ENCODE measurements at places on chromosomes 11 and 22.

- DNase-seq = no peak
Measured at GRCh38 chr11:117902001-117902845, 25.8 kb upstream of the FXYD6 start.

DNA sequence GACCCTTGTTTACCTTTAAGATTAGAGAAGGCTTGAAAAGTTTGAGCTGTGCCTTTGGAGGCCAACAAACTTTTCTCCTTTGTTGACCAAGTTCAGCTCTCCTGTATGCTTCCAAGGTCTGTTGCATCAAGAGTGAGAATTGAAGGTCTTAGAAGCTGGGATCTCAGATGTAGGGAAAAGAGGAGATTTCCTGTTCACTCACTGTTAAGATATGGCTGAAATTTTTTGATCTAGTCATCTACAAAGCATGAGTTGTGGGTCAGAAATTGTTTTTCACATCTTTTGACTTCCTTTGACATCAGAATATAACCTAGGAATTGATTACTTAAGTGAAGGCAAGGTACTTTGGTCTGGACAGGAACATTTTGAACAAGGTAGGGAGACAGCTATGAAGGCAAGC, 12.1 kb downstream of the OR51B4 start:
- DNase-seq = no peak

GRCh38 chr11:126930091-126930841, 70.3 kb downstream of the KIRREL3 start:
- no peak for DNase-seq

- no peak for DNase-seq
Measured at GRCh38 chr11:23288003-23288783, 427.9 kb upstream of the CCDC179 start.

- no peak for DNase-seq
Measured at GRCh38 chr11:105108247-105108646, 31.3 kb downstream of the CARD18 start.

DNA sequence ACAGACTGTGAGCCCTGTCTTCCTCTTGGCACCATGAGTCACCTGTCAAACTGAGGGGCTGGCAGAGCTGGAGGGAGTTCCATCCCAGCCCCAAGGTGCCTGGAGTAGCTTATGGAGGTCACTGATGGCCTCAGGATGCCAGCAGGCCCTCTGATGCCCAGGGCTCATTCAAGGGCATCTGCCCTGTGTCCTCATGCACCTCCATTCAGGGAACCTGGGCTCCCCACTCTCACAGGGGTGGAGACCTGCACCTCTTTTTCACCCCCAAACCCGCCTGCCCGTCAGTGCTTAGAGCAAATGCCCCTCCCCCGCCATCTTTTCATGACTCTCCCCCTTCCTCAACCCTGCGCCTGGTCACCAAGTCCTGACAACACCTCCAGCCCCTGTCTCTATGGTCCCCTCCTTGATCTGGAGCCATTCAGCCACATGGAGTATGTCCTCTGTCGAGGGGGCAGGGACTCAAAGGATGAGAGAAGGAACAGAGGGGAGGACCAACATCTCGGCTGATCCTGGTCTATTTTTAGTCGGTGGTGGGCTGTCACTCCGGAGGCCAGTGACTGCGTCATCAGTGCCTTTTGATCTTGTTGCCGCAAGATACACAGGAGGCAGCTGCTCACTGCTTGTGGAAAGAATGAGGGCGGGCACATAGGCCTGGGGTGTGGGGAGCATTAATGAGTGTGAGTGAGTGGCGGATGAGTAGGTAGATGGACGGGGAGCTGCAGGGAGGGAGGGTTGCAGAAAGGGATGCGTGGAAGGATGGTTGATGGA, 72.2 kb downstream of the CDKN1C start:
- DNase-seq = no peak

- no peak for DNase-seq
Measured at GRCh38 chr11:66879000-66879399, 22.1 kb downstream of the LRFN4 start.

DNA sequence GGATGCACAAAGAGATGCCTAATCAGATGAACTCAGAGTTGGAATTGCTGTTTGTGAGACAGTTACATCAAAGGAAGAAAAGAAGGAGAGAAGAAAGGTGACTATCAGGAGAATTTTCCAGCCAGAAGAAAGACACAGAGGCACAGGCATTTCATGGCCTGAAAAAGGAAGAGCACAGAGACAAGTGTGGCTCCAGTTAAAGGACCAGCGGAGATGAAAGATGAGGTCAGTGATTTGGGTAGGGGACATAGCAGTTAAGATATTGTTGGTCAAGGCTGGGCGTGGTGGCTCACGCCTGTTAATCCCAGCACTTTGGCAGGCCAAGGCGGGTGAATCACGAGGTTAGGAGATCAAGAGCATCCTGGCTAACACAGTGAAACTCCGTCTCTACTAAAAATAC, 3.4 kb upstream of the ZNF280A start:
- no peak for DNase-seq

DNA sequence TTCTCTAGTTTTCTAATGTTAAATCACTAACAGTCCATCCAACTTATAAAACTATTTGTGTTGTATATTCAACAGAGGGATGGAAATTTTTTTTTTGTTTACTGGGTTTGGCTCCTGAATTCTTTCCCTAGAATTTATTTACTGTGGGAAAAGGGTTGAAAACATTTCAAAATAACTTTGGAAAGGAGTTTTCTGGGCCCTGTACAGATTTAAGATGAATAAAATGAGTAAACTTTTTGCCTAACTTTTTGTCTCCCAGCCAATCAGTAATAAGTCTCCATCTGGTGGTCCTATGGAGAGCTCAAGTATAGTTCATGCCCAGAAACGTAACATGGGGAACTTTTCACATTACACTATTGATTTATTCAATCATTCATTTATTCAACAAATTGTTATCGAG, 16.7 kb upstream of the PRSS23 start:
- DNase-seq = no peak

DNA sequence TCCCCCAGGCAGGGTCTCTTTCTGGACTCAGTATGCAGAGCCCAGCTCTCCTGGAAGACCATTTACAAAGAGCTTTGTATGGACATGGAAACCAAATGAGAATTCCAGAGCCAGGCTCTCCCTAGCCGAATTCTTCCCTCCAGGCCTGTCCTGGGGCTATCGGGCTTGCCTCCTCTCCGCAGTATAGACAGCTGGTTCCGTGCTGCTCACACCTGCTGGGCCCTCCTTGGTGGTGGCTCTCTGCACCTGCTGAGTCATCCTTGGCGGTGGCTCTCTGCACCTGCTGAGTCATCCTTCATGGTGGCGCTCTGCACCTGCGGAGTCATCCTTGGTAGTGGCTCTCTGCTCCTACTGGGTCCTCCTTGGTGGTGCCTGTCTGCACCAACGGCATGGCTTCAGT, 743.5 kb downstream of the BRD1 start:
- no peak for DNase-seq

DNA sequence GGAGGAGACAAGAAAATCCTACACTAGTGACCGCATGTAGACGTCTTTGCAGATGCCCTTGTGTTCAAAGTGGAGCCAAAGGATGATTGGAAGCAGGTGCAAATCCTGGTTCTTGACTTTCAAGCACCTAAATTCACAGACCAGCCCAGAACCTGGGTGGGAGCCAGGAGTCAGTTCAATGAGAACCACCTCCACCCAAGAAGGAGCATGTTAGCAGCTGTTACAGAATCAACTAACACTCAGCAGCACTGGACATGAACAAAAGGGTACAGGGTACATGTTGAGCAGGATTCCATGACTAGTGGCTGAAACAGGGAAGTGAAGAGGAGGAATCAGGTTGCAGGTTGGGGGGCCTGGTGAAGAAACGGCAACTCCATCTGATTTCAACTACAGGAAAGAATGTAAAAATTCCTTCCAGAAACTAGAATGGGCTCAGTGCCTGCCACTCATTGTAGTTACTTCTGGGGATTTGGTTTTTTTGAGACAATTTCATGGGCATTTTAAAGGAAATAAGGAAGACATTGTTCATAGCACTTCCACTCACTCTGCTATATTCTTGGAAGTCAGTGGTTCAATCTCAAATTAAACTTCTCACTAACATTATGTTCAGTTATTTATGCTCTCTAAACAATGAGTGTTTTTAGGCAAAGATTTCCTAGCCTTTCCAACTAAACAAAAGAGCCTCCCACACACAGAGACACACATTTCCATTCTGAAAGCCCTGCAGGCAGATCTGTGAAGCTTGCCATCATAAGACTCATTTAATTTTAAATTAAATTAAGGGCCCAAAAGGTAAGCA, 173.3 kb downstream of the CADM1 start:
- no peak for DNase-seq

DNA sequence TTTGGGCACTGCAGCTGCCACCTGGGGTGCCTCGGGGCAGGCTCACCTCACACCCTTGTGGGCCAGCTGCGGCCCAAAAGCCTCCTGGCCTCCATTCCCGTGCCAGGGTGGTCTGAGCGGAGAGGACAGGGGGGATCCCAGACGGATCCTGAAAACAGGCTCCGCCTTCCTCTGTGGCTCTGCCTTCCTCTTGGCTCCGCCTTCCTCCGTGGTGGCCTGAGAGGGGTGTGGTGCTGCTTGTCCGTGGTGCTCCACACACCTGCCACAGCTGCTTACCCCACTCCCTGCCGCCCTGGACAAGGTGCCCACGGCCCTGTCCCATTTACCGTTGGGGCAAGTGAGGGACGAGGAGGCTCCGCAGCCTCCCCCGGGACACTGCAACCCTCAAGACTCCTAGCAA, 23.2 kb upstream of the KCNQ1OT1 start:
- DNase-seq = no peak

GRCh38 chr22:36853407-36854099, 7.3 kb upstream of the NCF4 start:
- peak; percentile 89 for DNase-seq
